ENCODE measurements at places on chromosomes 16 and 17.
A peak's percentile ranks its signal among the peaks of the same experiment; 100 is the strongest.

DNA sequence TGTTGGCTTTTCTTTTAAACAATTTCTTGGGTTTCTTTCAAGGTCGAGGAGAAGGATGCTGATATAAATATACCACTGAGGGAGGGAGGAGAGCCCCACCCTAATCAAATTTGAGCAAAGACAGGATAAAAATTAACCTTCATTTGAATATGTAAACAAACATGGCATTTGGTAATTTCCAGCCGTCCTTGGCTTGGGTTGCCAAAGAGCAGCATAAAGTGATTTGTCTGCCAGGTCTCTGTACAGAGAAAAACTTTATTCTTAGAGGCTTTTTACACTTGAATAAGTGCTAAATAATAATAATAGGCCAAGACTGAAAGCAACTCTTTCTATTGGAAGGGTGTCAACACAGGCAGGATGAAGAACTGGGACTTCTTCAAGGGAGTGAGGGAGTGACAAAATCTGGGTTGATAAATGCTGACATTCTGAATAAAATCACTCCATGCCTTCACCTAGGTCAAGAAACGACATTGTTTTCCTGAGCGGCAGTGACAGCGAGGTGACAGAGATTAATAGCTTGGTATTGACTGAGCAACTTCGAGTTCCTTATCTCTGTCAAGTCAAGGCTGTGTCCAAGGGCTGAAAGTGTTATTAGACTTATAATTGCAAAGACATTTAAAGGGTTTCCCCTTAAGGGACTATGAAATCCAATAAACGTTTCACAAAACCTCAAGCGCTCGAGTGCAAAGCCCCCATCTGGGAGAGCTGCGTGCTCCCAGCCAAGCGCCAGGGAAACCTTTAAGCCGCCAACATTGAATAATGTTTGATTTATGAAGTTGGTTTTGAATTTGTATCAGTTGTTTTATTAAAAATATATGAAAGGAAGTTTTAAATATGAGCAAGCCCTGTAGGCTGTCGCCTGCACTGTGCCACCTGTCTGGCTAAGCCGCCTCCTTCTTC is 269.5 kb upstream of the N4BP1 start:
- DNase-seq = no peak

DNA sequence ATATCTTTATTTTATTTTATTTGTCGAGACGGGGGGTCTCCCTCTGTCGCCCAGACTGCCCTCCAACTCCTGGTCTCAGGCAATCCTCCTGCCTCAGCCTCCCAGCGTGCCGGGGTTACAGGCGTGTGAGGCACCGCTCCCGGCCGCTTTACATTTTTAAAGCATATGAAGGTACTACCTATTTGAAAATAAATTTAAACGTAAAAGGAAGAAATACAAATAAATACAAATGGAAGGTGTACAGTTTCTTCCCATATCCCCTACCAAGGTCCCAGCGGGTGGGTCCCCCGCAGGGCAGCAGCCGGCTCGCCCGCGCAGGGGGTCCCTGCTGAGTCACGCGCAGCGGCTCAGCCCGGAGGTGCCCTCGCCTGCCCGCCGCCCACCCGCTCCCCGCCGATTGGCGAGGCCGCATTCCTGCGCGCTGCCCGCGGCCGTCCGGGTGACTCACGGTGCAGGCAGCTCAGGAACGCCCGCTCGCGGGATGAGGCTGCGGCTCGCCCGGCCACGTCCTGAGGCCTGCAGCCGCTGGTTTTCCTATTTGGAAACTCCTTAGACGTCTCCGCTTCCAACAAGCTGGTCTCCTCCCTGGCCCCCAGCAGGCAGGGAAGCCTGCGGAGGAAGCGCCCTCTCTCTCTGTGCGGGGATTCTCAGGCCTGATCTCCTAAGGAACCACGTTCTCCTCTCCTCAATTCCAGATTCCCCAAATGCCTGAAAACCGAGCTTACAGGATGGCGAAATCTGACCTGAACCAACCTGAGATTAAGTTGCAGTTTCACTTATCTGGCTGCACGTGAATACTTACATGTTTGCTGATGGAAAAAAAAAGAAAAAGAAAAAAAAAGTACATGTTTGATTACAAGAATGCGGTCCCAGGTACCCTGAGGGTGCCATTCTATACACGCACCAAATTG is 54.8 kb upstream of the MAP3K14 start:
- DNase-seq = no peak

GRCh38 chr16:7013990-7014389 is 318.7 kb upstream of the RBFOX1 start:
- DNase-seq = no peak

- DNase-seq = no peak
Observed at GRCh38 chr16:88003736-88004135, 52.5 kb downstream of the BANP start.

- DNase-seq = peak; percentile 9
Observed at GRCh38 chr16:5490499-5490898, 392.9 kb upstream of the EEF2KMT start.

Data from activated T-helper 2 cell treated with anti-CD3 and anti-CD28 coated beads, Interferon-gamma antibody, Interleukin-2, Interleukin-4, amounts not matched to agents 10 μg/mL and 5 μg/mL and 100 μg/mL, durations not matched to agents 14 hours and 24 hours and 36 hours (primary cell).